ENCODE measurements at places on chromosomes 3 and 15.

- no peak for DNase-seq
Measured at GRCh38 chr3:97138914-97139541, 324.6 kb downstream of the EPHA6 start.

- no peak for DNase-seq
Measured at GRCh38 chr3:181582619-181583018, 129.1 kb upstream of the SOX2 start.

DNA sequence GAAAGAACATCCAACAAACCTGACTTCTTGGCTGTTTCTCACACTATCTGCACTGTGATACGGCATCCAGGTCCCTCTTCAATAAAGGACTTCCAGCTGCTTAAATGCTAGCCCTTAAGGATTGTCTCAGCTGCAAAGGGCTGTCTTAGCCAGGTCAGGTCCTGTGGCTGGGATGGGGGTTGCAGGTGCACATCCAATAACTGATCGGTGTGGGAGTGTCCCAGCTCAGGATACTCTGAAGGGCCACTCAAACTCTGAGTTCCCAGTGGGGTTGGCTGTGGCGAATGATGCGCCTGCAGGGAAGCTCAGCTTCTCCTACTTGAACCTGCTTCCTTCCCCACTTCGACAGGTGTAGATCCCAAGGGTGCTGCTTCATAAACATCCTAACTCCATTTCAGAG is 74.6 kb upstream of the FGF12 start:
- DNase-seq = no peak

DNA sequence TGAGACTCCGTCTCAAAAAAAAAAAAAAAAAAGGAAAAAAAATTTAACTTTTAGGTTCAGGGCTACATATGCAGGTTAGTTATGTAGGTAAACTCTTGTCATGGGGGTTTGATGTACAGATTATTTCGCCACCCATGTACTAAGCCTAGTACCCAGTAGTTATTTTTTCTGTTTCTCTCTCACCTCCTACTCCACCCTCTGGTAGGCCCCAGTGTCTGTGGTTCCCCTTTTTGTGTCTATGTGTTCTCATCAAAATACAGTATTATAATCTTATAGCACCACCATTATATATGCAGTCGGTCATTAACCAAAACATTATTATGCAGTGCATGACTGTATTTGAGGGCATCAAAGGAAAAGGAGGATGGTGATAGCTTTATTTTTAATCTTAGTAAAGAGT is 47.3 kb downstream of the CHP1 start:
- no peak for DNase-seq

DNA sequence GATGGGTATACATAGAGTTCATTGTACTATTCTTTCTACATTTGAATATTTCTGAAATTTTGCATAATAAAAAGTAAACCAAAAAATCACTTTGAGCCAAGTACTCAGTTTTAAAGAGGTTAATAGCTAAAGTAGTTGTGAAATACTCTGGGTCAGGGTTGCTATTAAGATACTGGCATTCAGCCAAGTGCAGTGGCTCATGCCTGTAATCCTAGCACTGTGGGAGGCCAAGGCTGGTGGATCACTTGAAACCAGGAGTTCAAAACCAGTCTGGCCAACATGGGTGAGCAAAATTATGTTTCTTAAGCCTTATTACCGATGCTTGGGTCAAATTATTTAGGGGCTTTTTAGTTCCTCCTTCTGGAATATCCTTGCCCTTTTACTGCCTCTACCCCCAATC is 122.0 kb upstream of the MELTF start:
- DNase-seq = peak; percentile 87

GRCh38 chr3:129534428-129535027 is 6.1 kb downstream of the RHO start:
- no peak for DNase-seq

DNA sequence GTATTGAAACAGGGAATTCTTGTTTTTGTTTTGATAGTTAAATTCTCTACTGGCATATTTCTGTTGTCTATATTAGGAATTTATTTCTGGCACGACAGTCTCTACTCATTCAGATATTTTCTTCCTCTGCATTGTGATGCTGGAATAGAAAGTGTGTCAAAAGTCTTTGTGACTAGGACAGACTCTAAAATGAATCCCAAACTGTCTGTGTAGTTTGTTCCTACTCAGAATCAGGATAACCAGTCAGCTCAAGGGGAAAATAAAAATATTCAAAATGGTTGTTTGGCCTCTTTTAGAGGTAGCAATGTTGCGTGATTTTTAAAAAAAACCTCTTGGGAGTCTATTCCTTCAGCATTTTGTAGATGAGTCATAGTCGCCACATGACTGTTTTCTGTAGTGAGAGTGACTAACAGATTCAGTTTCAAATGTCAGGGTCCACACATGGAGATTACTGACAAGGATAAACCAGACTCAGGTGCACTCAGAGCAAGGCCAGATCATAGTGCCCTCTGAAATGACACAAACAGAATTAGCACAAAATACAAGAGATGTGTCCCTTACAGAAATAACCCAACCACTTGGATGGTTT is 13.1 kb downstream of the SLC7A14 start:
- no peak for DNase-seq

DNA sequence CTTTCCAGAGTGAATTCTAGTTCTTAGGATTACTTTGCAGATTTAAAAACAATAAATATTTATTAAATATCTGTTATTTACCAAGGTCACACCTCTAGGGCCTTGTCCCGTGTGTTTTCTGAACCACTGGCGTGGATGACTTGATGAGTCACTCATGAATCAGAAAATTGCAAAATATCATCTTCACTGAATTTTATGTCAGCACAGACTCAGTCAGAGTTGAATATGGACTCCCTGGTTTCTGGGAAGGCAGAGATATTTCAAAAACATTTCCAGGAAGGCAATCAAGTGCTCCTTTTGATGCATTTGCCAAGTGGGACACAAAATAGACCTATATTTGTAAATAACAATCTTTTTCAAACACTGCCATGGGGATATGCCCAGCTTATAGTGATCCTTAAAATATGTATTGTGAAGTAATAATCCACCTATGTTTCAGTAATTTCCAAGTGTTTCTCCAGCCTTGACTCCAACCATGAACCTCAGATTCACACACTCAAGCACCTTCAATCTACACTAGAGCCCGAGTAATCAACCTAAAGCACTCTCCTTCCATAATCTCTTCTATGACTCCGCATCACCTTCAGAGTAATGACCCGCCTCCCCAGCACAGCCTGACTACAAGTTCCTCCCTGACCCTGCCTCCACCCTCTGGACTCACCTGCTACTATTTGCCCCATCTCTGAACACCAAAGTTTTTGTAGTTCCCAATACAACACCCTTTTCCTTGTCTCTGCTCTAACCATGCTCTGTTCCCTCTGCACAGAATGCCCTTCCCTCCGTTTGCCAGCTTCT is 24.3 kb downstream of the DPH3 start:
- DNase-seq = no peak

DNA sequence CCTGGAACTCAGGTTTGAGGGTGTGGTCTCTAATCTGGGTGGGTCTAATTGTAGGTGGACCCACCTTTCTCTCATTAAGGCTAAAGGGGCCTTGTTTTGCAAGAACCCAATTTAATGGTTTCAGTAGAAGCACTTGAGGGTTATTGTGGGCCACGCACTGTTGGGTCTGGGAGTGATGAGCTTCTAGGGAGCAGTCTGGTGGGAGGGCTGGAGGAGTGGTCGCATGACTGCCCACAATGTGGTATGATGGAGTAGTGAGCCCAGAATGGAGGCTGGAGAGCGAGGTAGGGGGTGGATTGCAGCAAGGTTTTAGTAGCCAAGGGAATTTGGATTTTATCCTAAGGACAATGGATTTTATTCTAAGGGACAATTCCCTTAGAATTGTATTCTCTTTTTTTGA is 2.7 kb downstream of the TATDN2 start:
- peak; percentile 18 for DNase-seq

GRCh38 chr15:38714309-38715072 is 149.9 kb upstream of the RASGRP1 start:
- no peak for DNase-seq

DNA sequence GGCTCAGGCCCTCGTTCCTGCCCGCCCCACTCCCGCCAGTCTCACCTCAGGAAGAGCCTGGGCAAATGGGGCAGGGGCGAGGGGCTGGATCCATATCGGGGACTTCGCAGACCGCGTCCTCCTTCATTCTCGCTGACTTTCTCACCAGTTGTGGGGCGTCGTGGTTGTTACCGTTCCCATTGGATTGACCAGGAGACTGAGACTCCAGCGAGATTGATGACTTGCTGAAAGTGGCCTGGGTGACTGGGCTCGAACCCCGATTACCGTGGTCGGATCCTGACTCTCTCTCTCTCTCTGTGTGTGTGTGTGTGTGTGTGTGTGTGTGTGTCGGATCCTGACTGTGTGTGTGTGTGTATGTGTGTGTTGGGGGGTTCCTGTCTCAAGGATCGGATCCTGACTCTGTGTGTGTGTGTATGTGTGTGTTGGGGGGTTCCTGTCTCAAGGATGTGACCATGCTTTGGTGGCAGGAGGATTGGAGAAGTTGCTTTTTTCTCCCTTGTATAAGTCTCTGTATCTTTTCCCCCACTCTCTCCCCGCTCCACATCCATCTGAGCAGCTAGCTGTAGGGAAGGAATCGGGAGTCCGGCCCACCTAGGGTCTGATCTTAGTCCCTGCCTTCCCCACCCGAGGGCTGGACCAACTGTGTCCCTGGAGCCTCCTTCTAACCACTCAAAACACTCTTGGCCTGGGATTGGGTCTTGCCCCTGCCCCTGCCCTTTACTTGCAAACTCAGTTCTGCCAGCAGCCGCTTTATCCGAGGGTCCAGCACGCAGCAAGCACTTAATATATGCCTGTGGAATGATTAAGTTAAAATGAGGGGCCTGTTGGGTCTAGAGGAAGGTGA is 603 bp downstream of the PLEKHO2 start:
- DNase-seq = no peak

- no peak for DNase-seq
Measured at GRCh38 chr3:195466251-195466650, 23.4 kb upstream of the ACAP2 start.

GRCh38 chr3:34619990-34620389 is 821.6 kb downstream of the PDCD6IP start:
- DNase-seq = no peak

GRCh38 chr15:48406911-48407310 is 75.7 kb downstream of the DUT start:
- DNase-seq = no peak

DNA sequence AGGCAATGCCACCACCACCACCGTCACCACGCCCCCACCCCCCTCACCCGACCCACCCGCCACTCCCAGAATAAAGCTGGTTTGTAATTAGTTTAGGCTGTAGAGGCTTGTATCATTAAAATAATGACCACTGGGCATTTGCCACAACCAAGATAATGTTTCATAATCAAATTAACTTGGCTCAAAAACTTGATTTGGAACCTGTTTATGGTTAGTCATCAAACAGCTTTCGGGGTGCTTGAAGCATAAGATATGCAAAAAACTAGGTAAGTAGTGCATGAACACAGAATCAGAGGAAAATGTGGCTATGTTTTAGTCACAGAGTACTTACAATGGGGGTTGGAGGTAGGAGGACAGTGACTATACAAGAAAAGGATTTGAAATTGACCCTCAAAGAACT is 115.1 kb downstream of the FHIT start:
- no peak for DNase-seq

DNA sequence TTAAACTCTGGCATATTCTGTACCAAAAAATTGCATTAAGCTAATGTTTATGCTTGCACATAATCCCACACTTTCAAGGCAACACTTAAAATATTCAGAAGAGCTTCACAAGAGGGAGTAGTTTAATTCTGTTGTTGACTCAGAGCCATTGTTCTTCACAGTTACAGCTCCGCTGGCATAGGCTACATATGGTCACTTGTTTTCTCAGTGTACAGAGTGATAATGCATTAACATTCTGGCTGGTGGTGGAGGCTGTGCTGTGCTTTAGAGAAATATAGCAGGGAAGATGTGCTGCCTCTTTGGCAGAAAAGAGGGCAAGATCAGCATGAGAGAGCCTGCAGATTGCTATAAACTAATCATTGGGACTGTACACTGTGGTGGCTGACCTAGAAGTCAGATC is 13.3 kb downstream of the NLGN1 start:
- DNase-seq = peak; percentile 79

GRCh38 chr3:125331243-125331642 is 43.9 kb downstream of the ZNF148 start:
- no peak for DNase-seq

DNA sequence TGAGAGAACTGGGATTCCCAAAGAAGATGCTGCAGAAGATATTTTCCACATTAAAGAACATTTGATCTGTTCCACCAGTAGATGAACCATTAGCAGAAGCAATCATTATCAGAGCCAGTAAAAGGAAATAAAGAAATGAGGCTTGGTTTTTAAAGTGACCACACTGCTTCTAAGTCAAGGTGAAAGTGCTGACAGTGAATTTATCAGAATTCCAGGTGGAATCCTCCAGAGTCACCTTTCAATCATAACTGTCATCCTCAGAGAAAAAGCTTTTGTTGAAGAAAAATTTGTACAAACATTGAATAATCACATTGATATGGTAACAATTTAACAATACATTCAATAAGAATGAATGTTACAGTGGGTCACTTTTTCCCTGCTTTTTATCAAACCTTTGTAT is 99.8 kb downstream of the GREM1 start:
- DNase-seq = no peak

- DNase-seq = no peak
Measured at GRCh38 chr3:61268644-61269043, 17.4 kb upstream of the FHIT start.

- DNase-seq = no peak
Measured at GRCh38 chr3:64229903-64230302, 4.6 kb upstream of the PRICKLE2 start.

DNA sequence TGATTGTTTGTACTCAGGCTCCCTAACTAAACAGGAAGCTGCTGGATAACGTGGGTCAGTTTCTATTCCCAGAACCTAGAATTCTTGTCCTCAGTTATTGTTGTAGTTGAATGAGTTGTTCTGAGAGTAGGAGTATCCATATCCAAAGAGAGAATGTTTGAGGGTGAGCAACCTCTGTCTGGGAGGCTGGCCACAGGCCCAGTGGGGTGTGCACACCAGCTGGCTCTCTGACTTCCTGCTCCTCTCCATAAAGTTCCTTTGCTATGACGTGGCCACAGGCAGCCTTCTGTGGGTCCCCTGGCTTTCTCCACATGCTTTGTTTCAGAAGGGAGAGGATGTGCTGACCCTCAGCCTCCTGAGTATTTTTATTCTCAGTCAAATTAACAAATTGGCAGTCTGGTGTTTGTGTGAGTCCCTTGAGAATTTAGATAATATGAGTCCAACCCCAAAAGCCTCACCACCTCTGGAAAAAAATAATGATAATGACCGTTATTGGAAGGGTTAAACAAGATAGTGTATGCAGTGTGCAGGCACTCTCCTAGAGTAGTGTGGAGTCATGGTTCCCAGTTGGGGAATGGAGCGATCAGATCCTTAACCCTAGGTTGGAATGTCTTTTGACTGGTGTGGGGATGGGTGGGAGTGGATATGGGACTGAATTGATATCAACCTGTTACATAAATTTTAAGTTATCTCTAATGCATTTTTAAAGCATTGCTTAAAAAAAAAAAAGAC is 47.6 kb upstream of the MED12L start:
- DNase-seq = no peak

GRCh38 chr3:99891610-99892285 is 74.1 kb downstream of the CMSS1 start:
- DNase-seq = no peak
